ENCODE measurements at places on chromosomes 3 and 15.

DNA sequence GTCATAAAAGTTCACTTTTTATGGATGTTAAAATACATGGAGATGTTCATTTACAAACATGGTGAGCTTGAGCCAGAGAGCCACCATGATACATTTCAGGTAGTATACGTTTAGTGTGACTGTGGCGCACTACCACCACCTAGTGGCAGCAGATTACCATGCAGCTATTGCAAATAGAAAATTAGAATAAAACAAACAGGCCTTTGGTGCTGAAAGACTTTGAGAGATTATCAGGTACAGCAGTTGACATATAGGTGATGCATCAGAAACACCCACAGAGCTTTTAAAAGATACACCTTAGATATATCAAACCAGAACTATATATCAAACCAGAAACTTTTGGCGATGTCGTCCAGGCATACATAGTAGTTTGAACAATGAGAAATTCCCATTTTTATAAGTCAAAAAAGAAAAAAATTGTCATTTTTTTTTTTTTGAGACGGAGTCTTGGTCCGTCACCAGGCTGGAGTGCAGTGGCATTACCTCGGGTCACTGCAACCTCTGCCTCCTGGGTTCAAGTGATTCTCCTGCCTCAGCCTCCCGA, 42.0 kb upstream of the ICE2 start:
- peak; percentile 57 for DNase-seq

DNA sequence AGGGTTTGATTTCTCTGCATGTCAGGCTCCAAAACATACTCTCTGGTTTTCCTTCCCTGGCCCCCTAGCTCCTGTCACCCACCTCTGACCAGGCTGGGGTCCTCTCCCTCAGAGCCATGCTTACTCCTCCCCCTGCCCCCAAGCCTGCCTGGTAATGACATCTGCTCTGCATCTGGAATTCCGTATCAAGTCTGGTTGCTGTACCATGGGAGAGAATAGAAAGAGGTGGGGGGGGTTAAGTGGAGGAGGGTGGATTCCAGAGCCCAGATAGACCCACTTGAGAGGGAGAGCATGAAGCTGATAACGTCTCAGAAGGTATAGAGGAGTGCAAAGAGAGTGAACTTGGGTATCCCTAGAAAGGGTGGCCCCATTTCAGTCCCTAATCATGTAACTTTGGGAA, 4.2 kb downstream of the IGDCC4 start:
- DNase-seq, result no peak

- no peak for DNase-seq
These were observed 406.0 kb downstream of the ZBTB20 start for GRCh38 chr3:114741066-114741465.

DNA sequence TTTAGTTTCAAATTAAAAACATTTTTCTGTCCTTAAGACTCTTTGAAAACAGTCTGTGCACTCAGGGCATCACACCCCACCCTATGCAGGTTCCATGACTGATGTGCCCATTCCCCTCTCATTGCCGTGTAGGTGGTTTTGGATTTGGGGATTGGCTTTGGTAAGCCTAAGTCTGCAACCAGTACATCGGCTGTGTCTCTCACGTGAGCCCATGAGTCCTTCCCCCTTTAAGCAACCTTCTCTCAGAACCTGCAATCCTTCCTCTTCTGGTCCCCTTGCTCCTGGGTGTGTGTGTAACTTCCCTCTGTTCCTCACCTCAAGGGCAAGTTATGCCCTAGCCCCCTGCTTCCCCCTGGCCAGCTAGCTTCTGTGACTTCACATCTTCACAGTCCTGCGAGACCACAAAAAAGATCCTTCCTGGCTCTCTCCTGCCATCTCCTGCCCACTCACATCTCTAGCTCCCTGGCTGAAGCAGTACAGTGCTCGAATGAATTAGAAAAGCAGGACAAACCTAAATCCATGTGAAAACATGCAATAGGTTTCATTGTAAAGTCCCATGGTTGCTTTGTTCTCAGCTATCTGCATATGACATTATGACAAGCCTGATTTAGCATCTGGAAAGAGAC, 126.7 kb downstream of the UACA start:
- DNase-seq, result no peak

GRCh38 chr3:45034612-45035252, 8.6 kb downstream of the CLEC3B start:
- no peak for DNase-seq

DNA sequence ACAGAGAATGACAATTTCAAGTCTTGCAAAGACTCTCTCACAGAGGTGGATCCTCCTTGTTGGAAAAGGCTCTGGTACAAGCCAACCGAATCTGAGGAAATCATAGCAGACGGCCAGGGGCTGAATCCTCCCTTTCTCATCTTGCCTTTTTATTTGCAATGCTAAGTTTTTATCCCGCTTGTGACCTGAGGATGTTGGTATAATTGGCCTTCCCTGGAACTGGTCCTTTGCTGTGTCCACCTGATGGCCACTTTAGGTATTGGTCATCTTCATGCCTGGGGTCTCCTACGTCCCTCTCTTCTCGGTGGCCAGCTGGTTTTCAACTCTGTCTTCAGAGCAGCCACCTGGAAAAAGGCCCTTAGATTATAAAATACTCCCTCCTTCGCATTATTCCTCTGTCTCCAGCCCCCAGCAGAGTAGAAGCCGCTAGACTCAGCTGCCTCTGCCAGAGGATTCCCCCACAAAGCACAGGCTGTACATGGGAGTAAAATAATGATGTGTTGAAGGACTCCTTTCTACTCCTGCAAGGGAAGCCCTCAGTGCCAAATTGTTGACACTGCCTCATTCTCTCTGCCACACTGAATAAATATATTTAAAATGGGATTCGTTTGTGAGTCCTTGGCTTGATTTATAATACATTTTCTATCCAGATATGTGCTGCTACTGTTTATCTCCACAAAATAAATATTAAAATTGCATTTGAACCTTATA, 208.9 kb upstream of the CFAP20DC start:
- no peak for DNase-seq

DNA sequence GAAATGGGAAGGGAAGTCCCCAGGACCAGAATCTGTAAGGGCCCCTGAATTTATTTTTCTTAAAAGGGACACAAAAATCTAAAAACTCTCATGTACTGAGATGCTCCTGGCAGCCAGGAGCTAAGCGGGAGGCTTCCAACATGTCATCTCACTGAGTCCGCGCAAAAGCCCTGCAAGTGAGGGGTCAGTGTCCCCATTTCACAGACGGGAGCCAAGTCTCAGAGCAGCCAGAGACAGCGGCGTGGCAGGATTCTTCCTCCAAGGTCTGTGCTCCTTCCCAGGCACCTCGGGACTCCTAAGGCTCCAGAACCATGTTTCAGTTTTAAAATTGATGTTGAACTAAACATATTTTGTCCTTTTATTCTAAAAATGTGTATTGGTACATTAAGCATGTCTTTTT, 114.8 kb downstream of the ADCY5 start:
- no peak for DNase-seq

- no peak for DNase-seq
These were observed 277.0 kb upstream of the ARL6 start for GRCh38 chr3:97487587-97487986.

DNA sequence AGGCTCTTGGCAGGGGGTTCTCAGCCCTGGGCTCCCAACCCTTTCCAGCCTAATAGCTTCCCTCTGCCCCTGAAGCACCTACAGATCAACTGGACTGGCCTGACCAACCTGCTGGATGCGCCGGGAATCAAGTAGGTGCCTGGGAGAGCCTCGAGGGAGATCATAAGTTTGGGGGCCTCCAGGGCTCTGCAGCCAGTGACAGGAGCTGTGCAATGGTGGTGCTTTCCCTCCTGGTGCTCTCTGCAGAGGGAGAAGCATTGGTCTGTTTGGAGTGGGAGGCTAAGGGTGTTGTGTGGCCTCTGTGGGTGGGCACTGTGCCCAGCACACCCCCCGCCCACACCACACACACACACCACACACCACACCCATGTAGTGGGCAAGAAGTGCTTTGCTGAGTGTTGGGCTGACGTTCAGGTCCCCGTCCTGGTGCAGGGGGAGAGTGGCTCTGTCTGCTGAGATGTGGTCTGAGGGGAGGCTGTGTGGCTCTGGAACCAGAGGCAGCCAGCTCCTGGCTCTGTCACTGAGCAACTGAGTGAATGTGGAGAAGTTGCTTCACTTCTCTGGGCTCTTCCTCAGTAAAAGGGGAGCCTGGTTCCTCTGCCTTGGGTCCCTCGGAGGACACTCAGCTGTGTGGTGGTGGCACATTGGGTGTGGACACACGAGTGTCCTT, 26.3 kb downstream of the ESYT3 start:
- DNase-seq, result no peak

DNA sequence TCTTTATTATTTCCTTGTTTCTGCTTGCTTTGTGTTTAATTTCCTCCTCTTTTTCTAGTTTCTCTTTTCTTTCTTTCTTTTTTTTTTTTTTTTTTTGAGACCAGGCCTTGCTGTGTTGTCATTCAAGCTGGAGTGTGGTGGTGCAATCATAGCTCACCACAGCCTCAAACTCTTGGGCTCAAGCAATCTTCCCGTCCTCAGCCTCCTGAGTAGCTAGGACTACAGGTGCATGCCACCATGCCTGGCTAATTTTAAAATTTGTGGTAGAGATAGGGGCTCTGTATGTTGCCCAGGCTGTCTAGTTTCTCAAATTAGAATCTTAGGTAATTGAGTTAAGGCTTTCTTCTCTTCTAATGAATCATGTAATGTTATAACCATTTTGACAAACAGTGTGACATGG, 22.4 kb downstream of the SLMAP start:
- no peak for DNase-seq

- no peak for DNase-seq
These were observed 6.0 kb downstream of the MRAS start for GRCh38 chr3:138354376-138354775.

DNA sequence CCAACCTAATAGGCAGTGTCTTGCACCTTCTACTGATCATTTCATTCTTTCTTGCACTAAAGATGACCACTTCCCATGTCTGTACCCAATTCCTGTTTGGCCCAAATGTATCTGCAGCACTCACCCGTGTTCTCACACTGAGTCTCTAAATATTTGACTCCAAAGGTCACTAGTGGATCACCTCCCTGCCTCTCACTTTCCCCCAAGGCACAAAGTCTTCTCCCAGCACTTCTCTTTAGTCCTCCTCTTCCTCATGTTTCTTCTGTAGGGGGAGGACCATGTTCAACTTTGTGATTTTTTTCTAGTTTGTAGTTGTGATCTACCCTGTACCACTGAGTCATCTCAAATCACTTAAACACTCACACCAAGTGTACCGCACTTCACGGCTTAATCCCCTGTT, 13.9 kb downstream of the NR1I2 start:
- DNase-seq, result no peak

DNA sequence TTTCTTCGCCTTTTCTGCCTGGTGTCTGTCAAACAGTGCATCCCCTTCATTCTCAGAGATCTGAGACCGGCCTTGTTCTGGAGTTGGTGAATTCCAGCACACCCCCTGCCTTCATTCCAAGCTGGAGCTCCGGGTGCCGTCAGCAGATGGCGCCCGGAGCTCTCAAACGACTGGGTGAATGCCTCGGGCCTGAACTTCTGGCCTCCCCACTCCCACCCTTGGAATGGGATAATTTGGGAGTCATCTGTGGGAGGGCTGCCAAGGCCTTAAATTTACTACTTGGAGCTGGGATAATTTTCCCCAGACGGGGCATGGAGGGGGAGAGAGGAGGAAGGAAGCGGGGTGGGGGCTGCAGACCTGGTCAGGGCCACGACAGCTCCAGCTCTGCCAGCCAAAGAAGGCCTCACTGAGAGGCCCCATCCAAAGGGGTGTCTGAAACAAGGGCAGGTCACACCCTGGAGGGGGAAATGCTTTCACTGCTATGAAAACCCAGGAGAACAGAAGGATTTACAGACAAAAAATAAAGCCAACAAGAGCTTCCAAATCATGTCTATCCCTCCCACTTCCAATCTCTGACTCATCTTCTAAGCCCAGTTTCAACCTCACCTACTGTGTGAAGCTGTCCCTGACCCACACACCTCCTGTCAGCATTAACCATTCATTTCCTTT, 187.9 kb downstream of the OPA1 start:
- DNase-seq, result no peak

- DNase-seq, result no peak
These were observed 63.9 kb downstream of the UQCC5 start for GRCh38 chr3:52600258-52600657.

DNA sequence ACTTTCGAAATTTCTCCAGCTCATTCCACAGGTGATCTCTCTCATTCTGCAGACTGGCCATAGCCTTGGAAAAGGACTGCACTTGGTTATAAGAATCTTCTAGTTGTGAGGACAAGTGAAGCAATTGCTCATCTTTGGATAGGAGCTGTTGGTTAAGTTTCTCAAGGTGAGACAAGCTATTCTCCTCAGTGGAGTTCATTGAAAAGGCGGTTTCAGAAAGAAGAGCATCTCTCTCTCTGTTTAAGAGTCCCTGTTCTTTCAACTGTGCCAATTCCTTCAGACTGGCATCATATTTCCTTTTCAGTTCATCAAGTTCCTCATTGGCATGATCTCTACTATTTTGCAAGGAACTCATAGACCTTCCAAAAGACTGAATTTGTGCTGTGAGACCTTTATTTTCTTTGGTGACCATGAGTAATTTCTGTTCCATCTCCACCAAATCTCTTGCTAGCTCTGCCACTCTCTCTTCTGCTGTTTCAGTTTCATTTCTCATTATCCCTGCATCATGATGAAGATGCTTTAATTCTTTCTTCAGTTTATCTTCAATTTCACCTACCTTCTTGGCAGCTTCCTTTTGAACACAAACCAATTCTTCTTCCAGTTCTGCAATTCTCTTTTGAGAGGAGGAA, 30.2 kb upstream of the HCLS1 start:
- DNase-seq, result no peak
